Tracheal epithelial cell (primary cell): ENCODE measurements at places on chromosomes 3 and 15. TPM values are rescaled to one million over a fixed set of nuclear protein-coding genes. Genes with fewer than 3 reads are reported as not detected.

UROC1 gene
- total RNA-seq = not detected in 2 replicates

GBE1 gene
- 41.7 and 45.2 TPM in 2 replicates for total RNA-seq

RASL12 gene
- not detected in 2 replicates for total RNA-seq

TMEM266 gene
- 0.48 and 0.85 TPM in 2 replicates for total RNA-seq

IQCB1 gene
- 14.2 and 26.6 TPM in 2 replicates for total RNA-seq

CCDC33 gene
- total RNA-seq = not detected in 2 replicates

TRH gene
- total RNA-seq = not detected in 2 replicates

PAQR5 gene
- total RNA-seq = 0.21 and 14.5 TPM in 2 replicates

SERINC4 gene
- total RNA-seq = not detected in 2 replicates

THBS1 gene
- 87.6 and 1,188 TPM in 2 replicates for total RNA-seq

THUMPD3 gene
- total RNA-seq = 48.9 and 50.1 TPM in 2 replicates

ATP10A gene
- total RNA-seq = 0.21 and 6.0 TPM in 2 replicates

ADCY5 gene
- total RNA-seq = under 0.01 TPM in 1 of 2 replicates, not detected in the other

TGM5 gene
- total RNA-seq = 0.21 and 0.48 TPM in 2 replicates

NAALADL2 gene
- 0.21 and 2.2 TPM in 2 replicates for total RNA-seq

MNS1 gene
- total RNA-seq = 0.21 and 0.48 TPM in 2 replicates

TNFAIP8L3 gene
- total RNA-seq = 4.1 and 8.1 TPM in 2 replicates

CLDN18 gene
- not detected in 2 replicates for total RNA-seq

WDR93 gene
- not detected in 2 replicates for total RNA-seq

CCK gene
- total RNA-seq = 0.21 and 0.96 TPM in 2 replicates

FBXL22 gene
- under 0.01 TPM in 1 of 2 replicates, not detected in the other for total RNA-seq

CHRNA5 gene
- total RNA-seq = 2.6 and 5.1 TPM in 2 replicates

COLQ gene
- total RNA-seq = under 0.01 TPM in 2 replicates

SUCNR1 gene
- not detected in 2 replicates for total RNA-seq

ENTPD3 gene
- 8.2 and 17.9 TPM in 2 replicates for total RNA-seq

BSN gene
- under 0.01 TPM in 1 of 2 replicates, not detected in the other for total RNA-seq

ARNT2 gene
- total RNA-seq = 0.21 and 0.72 TPM in 2 replicates

CIDEC gene
- not detected in 2 replicates for total RNA-seq

TCAIM gene
- total RNA-seq = 25.3 and 46.0 TPM in 2 replicates

CCR1 gene
- not detected in 2 replicates for total RNA-seq

STOML1 gene
- total RNA-seq = 9.4 and 20.7 TPM in 2 replicates

GRIP2 gene
- total RNA-seq = not detected in 2 replicates

GHSR gene
- total RNA-seq = not detected in 2 replicates

GOLGA6L2 gene
- total RNA-seq = not detected in 2 replicates

CHRFAM7A gene
- under 0.01 TPM in 1 of 2 replicates, not detected in the other for total RNA-seq

CDCP1 gene
- 52.0 and 107 TPM in 2 replicates for total RNA-seq

DPPA2 gene
- not detected in 2 replicates for total RNA-seq

IREB2 gene
- 14.5 and 17.1 TPM in 2 replicates for total RNA-seq

PIGZ gene
- 1.7 and 2.6 TPM in 2 replicates for total RNA-seq

ROBO2 gene
- total RNA-seq = 0.21 and 0.96 TPM in 2 replicates

SLC22A14 gene
- total RNA-seq = under 0.01 TPM in 1 of 2 replicates, not detected in the other

CLEC3B gene
- not detected in 2 replicates for total RNA-seq

TAGLN3 gene
- 1.1 and 3.6 TPM in 2 replicates for total RNA-seq

SERPINI2 gene
- total RNA-seq = not detected in 2 replicates

MST1R gene
- total RNA-seq = 8.7 and 29.2 TPM in 2 replicates

PDIA5 gene
- total RNA-seq = 28.3 and 35.2 TPM in 2 replicates

CCDC191 gene
- 0.96 and 1.7 TPM in 2 replicates for total RNA-seq

MYZAP gene
- 1.2 and 1.3 TPM in 2 replicates for total RNA-seq

HDC gene
- not detected in 2 replicates for total RNA-seq

CTXND1 gene
- not detected in 2 replicates for total RNA-seq

KCNAB1 gene
- total RNA-seq = 0.21 and 0.24 TPM in 2 replicates

CA12 gene
- 122 and 136 TPM in 2 replicates for total RNA-seq

CCNB2 gene
- 2.6 and 6.3 TPM in 2 replicates for total RNA-seq

XCR1 gene
- under 0.01 TPM in 1 of 2 replicates, not detected in the other for total RNA-seq

MB21D2 gene
- 4.3 and 16.6 TPM in 2 replicates for total RNA-seq
